ENCODE measurements at places on chromosomes 5 and 9.

DNA sequence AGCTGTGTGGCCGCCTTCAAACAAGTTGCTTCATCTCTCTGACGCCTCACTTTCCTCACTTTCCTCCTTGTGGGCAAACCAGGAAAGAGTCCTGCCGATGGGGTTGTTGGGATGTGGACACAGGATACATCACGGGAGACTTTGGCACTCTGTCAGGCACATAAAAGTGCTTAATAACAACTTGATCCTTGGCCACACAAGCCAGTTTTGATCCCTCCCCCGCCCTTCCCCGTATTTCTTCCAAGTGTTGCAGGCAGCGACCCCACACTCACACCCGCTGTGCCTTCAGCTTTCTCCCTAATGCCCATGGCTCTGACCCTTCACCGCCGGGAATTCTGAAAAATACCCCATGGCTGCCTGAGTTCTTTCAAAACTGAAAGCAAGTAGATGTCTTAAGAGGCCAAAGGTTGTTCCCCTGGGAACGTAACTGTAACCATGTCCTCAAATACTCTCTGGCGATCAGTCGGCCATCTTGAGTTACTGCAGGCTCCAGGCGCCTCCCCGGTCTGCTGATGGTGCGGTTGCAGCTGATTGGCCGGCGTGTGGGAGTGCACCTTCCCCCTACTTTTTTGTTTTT lies 59.8 kb downstream of the ARHGEF37 start:
- DNase-seq = no peak

DNA sequence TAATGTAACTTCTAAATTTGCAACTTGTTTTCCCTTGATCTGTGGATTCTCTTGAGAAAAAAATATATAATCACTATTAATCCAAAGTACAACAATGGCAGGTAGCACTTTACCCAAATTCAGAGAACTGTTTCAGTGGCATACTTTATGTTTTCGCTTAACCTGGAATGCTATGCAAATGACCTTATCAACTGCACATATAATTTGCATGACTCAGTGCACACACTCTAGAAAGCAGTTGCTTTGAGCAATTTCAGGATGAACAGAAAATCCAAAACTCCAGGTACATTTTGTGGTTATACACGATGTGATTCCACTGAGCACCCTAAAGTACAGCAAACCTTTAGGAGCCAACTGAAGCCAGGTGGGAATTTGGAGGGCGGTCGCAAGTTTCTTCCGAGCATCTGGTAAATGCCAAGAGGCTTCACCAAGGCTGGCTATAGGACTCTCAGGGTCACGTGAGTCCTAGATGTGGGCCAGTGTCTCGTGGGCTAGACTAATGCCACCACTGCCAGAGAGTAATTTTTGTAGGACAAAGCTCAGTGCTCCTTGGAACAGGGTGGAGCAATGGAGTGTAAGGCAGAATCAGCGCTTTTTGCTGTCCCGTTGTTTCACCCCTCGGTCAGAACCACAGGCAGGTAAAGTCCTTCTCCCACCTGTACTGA lies 37.3 kb downstream of the DMGDH start:
- no peak for DNase-seq

- DNase-seq = peak; percentile 34
Observed at GRCh38 chr5:36161361-36161760, 9.4 kb downstream of the SKP2 start.

GRCh38 chr5:143576711-143577484 lies 173.4 kb upstream of the NR3C1 start:
- DNase-seq = no peak

- DNase-seq = no peak
Observed at GRCh38 chr5:158273035-158273434, 414.1 kb upstream of the CLINT1 start.

- DNase-seq = no peak
Observed at GRCh38 chr9:6929441-6930215, 171.9 kb downstream of the KDM4C start.

DNA sequence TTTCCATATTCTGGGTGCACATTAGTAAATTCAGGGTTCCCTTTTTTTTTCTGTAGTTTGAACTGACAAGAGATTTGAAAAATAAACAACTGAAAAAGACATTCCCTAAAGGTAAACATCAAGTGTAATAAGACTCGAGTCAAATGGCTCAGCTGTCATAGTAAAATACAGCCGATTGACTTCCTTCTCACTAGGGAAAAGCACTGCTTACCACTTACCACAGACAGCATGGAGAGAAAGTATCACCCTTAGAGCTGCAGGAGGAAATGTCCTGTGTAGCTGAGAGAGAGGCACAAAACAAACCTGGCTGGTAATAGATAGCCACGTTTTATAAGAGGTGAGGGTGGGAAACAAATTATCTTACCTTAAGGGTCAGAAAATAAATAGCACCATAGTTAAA lies 12.1 kb upstream of the DMAC1 start:
- DNase-seq = no peak

DNA sequence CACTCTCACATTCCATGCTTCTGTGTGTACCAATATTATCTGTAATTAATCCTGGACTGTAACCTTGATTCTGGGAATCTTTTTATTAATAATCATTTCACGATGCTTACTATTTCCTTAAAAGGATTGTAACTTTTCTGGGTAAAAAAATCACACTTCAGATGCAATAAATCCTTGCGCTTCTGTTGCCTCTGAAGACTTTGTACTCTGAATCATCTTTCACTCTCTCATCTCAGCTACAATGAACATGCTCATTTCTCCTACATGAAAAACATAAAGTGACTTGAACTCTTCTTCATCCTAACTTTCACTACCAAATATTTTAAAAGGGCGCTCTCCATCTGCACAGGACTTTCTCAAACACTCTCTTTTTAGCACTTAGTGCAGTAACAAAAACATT lies 50.0 kb downstream of the GDA start:
- no peak for DNase-seq

DNA sequence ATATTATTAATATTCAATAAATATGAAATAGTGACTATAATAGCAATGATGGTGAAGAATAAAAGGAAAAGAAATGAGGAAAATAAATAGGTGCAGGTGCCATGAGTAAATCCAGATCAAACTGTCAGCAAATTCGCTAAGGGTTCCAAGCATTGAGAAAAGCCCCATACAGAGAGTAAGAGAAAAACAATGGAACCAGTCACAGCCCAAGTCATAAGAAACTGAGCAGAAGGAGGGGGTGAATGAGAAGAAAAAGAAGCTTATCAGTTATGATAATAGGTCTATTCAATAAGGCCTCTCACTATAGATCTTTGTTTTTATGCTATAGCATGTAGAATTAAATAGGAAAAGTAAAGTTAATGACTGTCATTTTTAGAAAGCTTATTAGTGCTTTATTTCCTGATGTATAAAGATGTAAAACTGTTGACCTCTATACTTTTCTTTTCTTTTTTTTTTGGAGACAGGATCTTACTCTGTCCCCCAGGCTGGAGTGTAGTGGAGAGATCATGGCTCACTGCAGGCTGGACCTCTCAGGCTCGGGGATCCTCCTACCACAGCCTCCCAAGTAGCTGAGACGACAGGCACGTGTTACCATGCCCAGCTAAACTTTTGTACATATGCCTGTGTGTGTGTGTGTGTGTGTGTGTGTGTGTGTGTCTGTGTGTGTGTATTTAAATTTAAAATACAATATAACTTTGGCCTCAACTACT lies 72.4 kb downstream of the FYB1 start:
- no peak for DNase-seq

- DNase-seq = no peak
Observed at GRCh38 chr9:133614056-133614455, 4.9 kb upstream of the FAM163B start.

DNA sequence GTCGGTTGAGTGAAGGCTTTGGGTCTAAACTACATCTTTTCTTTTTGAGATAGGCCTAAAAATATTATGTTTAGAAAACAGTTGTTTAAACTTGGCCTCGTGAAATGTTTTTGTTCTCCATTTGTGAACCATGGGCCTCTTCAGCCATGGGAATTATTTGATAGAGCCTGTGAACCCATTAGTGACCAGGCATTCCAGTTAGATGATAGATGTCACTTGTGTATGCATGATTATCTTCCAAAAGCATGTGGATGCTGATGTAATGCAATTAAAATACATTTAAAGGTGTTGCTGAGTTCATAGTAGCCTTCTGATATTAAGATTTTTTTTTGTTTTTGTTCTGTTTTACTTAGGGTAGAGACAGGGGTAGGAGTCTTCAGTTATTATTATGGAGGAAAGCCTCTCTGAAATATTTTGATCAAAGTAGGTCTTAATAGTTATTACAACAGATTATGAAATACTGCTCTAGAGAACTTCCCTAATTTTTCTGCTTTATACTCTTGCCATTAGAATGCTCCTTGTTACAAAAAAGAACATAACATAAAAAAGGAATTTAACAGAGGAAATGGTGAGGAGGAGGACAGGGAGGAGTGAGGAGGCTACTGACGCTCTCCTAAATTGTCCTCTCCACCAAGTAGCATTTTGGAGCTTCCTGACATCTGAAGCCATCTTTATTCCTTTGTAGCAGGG lies 32.9 kb downstream of the CPEB4 start:
- DNase-seq = no peak

- DNase-seq = peak; percentile 70
Observed at GRCh38 chr9:127637322-127637847, 25.3 kb downstream of the STXBP1 start.

DNA sequence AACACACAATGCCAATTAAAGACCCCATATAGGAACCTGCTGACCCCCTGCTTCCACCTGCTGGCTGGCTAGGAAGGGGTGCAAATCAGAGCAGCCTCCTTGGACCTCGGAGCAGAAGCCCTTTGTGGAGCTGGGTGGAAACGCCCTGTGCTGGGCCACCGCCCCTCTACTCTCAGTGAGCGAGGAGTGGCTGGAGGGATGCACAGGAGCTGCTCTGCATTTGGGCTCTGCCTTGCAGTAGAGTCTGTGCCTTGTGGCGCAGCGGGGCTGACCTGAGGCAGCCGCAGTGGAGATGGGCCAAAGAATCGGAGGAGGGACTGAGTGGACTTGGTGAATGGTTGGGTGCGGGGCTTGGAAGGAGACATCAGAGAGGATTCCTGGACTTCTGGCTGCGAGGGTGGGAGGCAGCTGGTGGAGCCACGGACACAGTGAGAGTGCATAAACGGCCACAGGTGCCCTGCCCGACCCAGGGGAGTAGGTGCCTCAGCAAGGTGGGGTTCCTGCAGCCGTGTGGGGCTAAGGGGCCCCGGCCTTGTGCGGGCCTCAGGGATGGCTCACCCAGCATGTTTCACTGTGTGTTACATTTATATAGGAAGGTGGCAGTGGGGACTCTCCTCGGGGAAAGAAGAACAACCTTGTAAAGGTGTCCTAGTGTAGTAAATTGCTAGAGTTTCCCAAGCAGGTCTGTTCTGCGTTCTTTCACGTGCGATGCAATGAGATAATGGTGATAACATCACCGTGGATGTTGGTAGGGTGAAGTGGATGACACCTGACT lies 14.1 kb upstream of the IRX4 start:
- DNase-seq = no peak

- DNase-seq = no peak
Observed at GRCh38 chr9:4421847-4422246, 68.4 kb upstream of the SLC1A1 start.

DNA sequence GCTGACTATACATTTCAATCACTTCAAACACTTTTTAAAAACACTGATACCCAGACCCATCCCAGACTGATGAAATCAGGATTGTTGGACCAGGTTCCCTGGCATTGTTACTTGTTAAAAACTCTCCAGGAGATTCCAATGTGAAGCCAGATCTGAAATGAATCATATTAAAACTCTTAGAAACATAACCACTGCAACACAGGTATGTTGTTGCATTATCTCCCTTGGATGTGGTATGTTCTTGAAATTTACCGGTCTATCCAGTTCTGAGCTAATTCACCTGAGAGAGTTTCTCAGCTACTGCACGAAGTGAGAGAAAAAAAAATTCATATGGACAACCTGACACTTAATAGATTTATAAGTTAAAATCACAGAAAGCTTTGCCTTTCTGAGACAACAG lies 21.8 kb downstream of the MEF2C start:
- peak; percentile 12 for DNase-seq

DNA sequence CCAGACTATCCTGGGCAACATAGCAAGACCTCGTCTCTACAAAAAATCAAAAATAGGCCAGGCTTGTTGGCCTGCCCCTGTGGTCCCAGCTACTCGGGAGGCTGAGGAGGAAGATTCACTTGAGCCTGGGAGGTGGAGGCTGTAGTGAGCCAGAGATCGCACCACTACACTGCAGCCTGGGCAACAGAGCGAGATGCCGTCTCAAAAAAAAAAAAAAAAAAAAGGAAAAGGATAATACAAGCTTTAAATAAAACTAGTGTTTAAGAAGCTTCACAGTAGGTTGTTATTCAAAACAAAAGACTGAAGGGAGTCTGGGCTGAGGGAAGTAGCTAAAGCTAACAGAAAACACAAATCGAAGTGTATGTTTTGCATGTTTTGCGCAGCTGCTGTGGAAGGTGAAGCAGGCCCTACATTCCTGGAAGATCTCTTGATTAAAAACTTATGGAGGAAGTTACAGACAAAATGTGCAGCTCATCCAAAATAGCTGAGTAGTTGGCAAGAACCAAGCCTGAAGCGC lies 581 bp upstream of the C9orf40 start:
- DNase-seq = no peak

DNA sequence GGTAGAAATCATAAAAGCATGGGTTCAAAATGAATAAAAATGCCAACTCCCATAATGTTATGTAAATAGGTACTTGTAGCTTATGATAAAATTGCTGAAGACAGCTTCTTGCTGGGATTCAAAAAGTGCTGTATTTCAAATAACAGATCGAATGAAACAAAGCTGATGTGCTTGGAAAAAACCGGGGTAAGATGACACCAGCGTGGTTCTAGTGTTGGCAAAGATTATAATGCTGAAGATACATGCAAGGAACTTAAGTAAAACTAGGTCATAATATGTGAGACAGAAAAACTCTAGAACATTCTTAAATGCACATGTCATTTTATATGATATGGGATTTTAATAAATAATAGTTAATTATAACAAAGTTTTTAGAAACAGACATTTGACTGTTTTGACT lies 44.4 kb upstream of the APC start:
- no peak for DNase-seq

DNA sequence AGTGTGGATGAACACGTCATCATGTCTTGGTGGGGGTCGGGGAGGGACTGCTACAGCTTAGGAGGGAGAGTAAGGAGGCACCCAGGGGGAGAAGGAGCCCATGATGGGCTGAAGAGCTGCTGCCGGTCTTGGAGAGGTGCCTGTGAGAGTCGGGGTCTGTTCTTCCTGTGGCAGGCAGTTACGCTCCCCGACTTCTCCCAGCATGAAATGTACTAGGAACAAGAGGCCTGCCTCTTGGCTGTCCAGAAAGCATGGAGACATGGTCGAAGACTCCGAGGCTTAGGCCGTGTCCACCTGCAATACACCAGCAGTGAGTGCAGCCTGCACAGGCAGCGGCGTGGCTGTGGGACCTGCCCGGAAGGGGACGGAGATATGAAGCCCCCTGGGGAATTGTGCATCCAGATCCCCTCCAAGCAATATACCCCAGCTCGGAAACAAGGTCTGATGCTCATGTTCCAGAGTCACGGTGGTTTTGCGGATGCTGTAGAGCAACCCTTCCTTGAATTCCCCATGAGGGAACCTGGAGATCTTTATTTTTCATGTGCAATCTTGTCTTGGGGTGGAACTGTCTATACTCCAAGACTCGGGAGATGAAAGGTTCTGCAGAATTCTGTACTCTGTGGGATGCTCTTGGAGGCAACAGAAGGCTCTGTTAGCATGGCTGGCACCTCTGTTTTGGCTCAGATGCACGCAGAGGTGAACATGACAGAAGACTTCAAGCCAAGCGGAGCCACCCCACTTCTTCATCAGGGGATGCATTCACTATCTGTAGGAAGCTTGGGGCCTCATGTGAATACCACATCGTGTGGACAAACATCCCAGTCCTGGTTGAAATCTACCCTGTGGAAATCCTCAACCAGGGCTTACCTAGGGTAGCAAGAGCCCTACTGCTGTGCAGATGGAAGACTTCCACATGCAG lies 374.9 kb upstream of the IRX4 start:
- no peak for DNase-seq

GRCh38 chr5:113378081-113378480 lies 56.7 kb downstream of the TSSK1B start:
- no peak for DNase-seq

Data from RWPE1 (cell line).